ENCODE measurements at places on chromosomes 3 and 15.
A peak's percentile ranks its signal among the peaks of the same experiment; 100 is the strongest.

- no peak for DNase-seq
Observed at GRCh38 chr3:60531759-60532158, 719.5 kb downstream of the FHIT start.

GRCh38 chr15:98596885-98597392, 51.4 kb upstream of the IGF1R start:
- no peak for DNase-seq

DNA sequence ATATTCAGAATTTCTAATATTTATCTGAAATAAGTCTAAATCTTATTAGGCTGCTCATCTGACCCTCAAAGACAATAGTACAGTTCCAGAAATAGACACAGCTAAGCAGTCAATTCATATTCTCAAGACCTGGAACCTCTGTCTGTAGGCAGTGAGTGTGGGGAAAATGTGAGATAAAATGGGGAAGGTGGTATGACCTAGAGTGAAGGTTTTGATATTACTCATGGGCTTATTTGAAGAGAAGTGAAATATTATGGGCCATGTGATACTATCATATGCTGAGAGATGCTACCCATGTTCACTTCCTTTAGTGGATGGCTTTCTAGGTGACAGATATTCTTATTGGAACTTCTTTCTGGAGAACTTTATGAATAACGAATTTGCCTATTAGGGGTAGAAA, 33.5 kb downstream of the TGFBR2 start:
- DNase-seq, result no peak

DNA sequence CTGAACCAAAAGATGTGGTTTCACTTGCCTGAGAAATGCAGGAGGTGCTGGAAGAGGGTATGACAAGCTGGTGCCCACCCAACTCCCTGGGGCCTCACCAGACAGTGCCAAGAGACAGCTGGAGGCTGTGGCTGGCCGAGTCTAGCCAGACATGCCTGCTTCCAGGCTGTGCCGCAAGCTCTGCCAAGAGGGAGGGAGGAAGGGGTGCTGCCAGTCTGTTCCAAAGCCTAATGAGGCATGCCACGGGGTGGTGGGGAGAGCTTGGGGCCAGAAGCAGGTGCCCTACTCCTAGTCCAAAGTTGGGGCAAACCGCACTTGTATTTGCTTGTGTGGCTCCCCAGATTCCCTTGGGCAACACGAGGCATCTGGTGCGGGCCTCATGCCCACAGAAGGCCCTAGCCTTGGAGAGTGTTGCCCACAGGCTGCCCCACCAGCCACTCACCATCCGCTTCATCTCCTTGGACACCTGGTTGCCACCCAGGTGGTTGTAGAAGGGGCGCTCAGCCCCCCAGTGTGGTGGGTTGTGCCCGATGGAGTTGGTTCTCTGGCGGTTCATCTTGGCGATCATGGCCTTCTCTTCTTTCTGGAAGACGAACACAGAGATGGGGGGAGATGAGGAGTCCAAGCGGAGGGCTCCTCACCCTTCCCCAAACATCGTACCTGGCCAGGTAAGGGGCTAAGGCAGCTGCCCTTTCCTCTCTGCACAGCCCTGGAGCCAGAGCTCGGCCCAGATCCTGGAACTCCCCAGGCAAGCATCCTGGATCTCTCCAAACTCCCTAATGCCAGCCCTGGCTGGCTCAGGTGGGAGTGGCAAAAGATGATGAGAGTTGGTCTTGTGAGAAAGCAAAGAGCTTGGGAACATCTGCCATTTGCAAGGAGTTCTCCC, 123.4 kb downstream of the SEC22A start:
- no peak for DNase-seq

DNA sequence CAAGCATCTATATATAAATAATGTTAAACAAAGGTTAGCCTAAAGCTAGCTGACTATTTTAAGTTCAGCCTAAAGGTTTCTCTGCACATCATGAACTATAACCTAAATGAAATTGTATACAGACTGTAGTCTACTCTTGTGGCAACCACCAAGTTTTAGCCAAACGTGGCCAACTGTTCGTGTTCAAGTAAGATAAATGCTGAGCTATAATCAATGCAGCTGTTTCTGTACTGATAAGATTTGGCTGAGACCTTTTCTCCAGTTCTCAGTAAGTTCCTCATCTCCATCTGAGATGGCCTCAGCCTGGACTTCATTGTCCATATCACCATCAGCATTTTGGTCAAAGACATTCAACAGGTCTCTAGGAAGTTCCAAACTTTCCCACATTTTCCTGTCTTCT, 43.7 kb upstream of the IGSF10 start:
- no peak for DNase-seq

- DNase-seq, result no peak
Observed at GRCh38 chr15:101059381-101060341, 140.5 kb downstream of the LRRK1 start.

DNA sequence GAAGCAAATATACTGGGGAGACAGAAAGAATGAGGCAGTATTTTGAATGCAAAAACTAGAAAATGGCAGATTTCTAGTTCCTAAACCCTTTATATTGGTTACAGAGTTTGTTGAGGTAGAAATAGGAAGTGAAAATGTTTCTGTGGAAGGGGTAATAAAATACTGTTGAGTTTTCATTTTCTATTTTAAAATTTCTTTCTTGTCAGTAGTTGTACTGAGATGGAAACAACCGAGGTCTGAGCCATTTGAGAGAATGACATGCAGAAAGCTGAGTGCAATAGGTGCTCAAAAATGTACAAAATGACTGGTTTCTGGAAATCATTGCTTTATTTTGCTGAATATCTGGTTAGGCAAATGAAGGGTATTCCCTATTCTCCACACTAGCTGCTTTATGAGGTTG, 361.4 kb downstream of the CHL1 start:
- DNase-seq, result no peak

- DNase-seq, result no peak
Observed at GRCh38 chr3:41267975-41268640, 68.8 kb downstream of the CTNNB1 start.

DNA sequence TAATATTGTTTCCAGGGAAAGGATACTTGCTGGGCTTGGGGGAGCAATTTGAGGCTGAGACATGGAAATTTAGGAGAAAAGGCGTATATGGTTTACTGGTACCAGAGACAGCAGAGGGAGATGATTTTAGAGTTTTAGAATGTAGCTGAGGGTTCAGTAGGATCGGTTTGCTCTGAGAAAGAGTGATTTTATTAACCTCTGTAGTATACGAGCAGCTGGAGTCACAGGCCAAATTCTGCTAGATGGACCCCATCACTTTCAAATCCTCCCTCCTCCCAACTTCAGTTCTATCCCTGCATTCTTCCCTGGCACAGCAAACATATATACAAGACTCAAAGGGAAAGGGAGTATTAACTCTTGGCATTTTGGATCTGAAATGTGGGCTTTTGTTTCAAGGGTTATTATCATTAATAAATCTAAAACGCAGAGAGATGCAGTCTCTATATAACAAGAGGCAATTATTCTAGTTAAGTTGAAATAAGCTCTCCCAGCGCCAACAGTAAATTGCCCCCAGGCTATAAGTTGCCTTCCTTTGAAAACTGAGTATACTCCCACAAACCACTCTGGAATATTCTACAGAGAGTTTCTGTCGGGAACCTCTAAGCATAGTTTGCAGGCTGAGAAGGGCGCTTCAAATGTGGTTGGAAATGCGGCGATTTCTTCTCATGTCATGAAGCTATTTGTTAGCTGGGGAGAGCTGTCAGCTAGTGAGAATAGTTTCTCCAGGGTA, 5.4 kb downstream of the CRABP1 start:
- no peak for DNase-seq

GRCh38 chr15:65354835-65355172, 23.0 kb downstream of the IGDCC3 start:
- DNase-seq, result no peak

- DNase-seq, result no peak
Observed at GRCh38 chr15:95541301-95541700, 789.2 kb upstream of the NR2F2 start.

DNA sequence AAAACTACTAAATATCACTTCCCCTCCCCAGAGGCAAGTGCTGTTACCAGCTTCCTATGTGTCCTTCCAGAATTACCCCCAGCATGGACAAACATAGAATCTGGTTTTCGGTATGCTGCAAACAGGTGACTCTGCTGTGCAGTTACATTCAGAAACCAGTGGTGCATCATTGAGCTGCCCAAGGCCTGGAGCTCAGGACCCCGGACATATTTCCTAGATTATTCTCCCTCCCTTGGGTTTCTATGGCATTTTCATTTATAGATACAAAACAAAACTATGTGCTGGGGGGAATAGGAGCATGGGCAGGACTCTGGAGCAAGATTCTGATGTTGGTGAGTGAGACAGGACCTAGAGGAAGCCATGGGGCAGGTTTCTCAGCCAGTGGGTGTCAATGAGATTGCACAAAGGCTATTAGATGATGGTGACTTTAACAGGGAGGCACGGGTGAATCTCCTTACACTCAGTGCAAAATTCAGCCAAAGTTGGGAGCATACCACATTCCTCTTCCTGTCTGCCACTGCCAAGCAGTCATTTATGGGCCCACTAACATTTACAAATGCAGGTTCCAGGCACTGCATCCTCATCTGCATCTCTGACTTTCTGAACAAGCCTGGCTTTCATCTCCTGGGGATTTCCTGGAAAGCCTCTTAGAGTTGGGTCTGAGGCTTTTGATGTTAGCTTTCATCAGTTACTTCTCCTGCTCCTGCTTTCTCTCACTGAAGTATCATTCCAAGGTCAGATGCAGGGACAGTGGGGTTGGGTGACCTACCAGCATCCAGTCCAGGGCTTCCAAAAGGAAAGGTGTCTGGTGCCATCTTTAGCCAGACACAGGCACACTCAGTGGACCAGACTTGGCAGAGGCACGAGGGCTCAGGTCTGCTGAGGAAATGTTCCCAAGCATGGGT, 44.5 kb downstream of the CMTM7 start:
- no peak for DNase-seq

DNA sequence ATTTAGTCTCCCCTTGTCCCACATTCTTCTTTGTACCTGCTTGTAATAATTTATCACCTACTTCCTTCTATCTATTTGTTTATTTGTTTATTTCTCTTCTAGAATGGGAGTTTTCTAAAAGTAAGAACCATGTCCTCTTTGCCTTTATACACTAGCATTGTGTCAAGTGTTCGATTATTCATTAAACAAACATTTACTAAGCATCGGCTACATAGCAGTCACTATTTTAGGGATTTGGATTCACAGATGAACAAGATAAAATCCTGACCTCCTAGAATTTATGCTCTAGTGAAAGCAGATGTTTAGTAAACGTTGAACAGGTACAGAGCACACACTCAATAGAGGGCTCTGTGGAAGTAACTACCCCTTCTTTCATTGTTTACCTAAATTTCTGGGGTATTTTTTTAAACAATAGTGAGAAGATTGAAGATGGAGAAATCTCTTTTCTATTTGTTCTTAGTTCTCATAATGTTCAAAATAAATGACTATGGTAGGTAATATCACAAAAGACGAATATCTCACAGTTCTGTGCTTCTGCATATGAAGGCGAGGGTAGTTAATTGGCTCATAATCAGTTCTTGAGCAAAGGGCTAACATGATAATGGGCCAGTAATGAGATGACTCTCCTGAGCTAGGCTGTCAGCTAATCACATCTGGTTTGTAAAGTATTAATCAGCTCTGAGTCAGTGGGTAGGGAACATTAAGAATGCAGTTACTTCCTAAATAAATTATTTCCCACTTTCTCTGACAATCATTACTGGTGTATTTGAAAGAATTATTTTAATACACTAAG, 111.9 kb downstream of the SLC9A9 start:
- DNase-seq, result no peak

DNA sequence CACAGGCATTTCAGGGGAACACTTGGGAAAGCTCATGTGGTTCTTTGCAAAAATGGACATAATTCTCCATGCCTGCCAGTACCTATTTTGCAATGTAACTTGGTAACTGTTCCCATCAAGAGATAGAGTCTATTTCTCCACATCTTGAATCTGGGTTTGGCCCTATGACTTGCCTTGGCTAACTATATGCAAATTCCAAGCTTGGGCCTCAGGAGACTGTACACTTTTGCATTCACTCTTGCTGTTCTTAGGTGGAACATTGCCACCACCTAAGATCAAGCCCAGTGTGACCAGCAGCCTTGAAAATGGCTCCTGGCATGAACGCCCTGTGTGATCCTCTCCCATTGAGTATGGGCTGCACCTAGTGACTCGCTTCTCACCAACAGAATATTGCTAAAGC, 19.8 kb upstream of the SMAD6 start:
- DNase-seq, result no peak

GRCh38 chr15:56537881-56538280, 72.9 kb upstream of the MNS1 start:
- no peak for DNase-seq

- no peak for DNase-seq
Observed at GRCh38 chr15:59711451-59712243, 22.5 kb upstream of the BNIP2 start.

DNA sequence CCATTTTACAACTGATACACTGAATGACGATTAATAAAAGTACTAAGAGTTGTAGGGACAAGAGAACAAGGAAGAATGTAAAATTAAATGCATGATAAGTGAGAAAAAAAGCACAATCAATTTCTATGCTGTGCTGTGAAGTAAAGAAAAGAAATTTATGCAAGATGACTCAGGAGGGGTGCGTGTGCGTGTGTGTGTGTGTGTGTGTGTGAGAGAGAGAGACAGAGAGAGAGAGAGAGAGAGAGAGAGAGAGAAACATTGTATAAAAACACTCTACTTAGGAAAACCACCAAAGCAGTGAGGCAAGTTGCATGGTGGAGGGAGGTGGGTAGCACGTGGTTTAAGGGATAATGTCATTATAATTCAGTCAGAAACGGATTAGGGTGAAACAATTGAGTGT, 580.8 kb upstream of the ALCAM start:
- DNase-seq, result no peak

GRCh38 chr15:39579487-39580116, 1.3 kb upstream of the THBS1 start:
- no peak for DNase-seq

- no peak for DNase-seq
Observed at GRCh38 chr3:65402597-65402996, 636.1 kb downstream of the MAGI1 start.

DNA sequence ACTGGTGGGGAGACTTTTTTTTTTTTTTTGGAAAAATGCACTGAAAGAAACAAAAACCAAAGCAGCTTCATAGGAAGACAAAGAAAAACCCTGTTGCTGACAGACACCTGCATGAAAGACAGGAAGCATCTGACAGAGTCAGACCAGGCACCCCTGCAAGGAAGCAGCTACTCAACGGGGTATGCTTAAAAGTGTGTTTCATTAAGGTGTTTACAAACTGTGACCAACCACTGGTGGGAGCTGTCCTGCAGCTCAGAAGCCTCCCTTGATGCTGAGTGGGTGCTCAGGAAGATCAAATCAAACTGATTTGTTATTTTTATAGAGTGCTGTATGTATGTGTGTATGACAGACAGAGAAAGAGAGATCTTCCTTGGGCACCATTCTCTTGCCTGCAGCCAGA, 34.7 kb upstream of the AGBL1 start:
- no peak for DNase-seq

GRCh38 chr3:35745351-35745750, 106.0 kb downstream of the ARPP21 start:
- DNase-seq, result peak; percentile 36
